H1 (cell line): ENCODE measurements at places on chromosomes 7 and 10.

GRCh38 chr7:40822861-40823260 is 688.1 kb downstream of the SUGCT start:
- DNase-seq = no peak

GRCh38 chr7:113000316-113001020 is 86.2 kb downstream of the GPR85 start:
- no peak for DNase-seq

- DNase-seq = no peak
These were observed 86.6 kb downstream of the CFAP58 start for GRCh38 chr10:104440221-104440620.

- DNase-seq = no peak
These were observed 12.5 kb downstream of the SHOC2 start for GRCh38 chr10:110931769-110932381.

DNA sequence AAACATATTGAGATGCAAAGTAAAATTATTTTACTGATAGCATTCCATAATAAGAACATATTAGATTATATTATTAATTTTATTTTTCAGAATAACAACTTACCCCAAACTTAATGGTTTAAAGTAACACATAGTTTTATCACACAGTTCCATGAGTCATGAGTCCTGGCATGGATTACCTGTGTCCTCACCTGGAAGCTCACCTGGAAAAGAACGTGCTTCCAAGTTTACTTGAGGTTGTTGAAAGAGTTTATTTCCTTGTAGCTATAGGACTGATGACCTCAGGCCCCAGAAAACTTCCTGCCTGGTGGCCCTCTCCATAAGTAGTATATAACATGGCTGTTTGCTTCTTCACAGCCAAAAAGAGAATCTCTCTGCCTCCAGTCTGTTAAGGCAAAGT is 254.6 kb downstream of the TFEC start:
- DNase-seq = no peak

DNA sequence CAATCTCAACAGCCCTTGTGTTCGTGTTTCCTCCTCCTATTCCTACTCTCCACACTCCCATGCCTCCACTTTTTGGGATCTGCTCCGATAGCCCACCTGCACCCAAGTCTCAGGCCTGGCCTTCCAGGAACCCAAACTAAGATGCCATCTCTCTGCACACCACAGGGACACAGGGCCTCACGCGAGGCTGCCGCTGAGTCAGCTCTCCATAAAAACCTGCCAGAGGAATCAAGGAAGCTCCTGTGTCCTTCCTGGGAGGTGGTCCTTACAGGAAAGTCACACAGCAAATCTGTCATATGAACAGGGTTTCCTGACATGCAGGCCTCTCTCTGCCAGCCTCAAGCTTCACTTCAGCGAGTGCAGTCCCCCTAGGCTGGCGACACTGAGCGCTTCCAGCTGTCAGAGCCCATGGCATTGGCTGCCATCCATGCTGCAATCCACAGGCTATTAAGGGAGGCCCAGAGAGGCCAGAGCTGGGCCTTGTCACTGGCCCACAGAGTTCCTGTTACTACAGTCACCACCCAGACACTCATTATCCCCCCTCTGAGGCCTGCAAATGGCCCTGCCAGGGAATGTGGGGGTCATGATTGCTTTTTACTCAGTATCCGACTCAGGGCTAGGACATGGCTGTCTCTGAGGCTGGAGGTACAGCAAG is 151.4 kb downstream of the OAT start:
- DNase-seq = no peak

DNA sequence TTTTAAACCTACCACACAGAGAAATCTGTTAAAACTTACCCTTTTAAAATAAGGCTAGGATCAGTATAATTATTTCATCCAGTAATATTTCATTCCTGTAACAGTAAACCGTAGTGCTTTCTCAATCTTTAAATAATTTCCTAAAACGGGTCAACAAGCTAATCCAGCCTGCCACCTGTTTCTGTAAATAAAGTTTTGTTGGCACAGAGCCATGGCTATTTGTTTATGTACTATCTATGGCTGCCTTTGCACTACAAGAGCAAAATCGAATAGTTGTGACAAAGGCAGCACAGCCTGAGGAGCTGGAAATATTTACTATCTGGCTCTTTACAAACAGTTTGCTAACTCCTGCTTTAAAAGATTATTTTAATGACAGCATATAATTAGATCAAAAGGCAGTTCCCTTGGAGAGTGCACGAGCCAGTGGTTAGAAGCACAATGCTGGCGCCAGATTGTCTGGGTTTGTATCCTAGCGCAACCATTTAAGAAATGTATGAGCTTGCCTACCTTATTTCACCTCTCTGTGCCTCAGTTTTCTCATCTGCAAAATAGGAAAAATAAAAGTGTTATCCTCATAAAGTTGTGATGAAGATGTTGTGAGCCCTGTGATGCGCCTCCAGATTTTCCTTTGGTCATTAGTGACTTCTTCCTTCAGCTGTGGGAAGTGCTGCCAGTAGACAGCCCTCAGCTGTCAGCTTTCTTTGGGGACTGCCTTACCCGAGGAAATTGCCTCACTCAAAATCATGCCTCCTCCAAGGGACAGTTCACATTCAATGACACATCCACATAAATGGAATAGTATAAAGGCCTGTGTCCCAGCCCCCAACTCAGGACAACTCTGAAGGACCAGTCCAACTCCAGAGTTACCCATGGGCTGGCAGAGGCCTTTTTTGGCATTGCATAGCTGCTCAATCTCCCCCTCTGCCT is 11.8 kb upstream of the MIOS start:
- no peak for DNase-seq

- DNase-seq = no peak
These were observed 167.7 kb downstream of the PKD1L1 start for GRCh38 chr7:47780555-47780954.

DNA sequence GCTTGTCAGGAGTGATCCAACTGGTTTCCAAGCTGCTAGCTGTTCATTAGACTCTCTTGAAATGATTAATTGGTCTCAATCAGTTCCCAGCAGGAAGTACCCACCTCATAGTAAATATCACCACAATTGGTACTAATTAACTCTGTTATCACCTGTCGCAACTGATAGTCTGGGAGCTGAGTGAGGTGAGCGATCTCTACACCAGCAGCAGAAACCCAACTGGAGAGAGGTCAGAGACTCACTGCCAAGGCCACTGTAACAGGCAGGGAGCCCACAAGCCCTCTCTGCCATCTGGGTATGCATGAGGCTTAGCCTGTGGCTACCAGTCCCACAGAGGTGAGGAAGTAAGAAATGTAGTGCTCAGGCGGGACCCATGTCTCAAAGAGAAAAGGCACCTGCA is 245.5 kb downstream of the DYNC1I1 start:
- no peak for DNase-seq

GRCh38 chr7:132782777-132783640 is 206.7 kb upstream of the PLXNA4 start:
- no peak for DNase-seq

DNA sequence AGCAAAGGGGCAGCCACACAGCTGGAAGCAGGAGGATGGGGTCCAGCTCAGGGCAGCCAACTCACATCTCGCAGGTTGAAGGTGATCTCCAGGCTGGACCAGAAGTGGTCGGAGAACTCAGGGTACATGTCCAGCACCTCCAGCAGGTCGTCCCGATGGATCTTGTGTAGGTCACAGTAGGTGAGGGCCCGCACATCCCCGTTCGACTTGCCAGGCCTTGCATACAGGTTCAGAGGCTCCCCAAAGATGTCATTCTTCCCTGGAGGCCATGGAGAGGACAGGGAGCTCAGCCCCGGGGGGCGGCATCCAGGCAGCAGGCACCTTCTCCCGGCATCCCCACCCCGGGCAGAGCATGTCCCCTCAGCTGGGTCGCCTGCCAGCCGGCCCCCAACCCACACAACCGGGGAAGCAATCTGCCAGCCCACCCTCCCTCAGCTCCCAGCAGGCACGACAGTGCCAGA is 29.3 kb downstream of the KCNH2 start:
- DNase-seq = no peak

DNA sequence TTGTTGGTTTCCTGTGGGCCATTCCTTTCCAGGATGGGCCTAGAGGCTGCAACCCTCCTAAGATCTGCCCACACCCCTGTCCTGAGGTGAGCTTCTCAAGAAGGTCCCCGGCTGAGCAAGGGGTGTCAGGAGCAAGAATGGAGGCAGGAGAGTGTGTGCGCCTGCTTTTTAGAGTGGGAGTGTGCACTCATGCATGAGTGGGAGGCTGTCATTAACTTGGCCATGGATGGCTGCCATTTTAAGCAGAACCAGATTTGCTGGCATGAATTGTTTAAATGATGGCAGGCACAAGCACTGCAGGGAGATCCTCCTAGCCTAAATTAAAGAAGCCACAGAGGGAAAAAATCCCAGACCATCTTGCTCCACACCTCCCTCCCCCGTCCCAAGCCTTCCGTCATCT is 2.9 kb upstream of the SGPL1 start:
- DNase-seq = no peak

GRCh38 chr7:41059796-41060195 is 643.1 kb downstream of the INHBA start:
- no peak for DNase-seq

GRCh38 chr7:91266067-91266688 is 1.9 kb downstream of the FZD1 start:
- peak; percentile 56 for DNase-seq

- DNase-seq = no peak
These were observed 126.4 kb upstream of the CCDC6 start for GRCh38 chr10:60032723-60033122.

GRCh38 chr10:91389636-91390512 is 20.3 kb upstream of the HECTD2 start:
- DNase-seq = no peak

DNA sequence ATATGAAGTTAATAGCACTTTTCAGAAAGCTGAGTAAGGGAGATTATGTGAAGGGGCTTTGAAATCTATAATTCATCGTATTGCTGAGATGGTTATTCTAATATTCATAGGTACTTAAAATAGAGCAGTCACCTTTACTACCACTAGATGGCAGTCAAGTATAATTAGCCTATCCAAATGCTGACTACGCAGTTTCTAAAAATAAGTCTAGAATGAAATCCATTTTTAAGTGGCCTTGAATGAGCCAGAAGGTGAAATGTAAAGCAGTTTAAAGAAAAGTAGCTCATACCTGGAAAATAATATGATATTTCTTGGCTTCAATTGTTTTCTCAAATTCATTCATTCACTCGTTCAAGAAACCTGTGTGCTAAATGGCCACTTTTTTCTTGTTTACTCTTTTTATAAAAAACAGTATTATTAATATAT is 1277.1 kb downstream of the GATA3 start:
- DNase-seq = no peak

DNA sequence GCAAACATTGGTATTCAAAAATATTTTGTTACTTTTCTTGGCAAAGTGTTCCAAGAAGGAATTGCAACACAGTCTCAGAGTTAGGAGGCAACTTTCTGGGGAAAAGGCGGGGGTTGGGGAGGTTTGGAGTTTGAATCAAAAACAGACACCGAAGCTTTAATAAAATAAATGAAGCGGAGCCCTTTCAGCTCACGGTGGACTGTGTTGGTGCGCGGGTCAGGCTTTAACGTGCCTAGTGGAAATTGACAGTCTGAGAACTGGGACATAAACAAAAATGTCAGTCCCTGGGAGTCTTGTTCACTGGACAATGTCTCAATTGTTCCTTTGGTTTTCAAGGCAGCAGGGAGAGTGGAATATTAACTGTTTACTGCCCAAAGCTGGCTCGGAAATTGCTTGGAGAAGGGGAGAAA is 109.3 kb downstream of the TCF7L2 start:
- DNase-seq = no peak

DNA sequence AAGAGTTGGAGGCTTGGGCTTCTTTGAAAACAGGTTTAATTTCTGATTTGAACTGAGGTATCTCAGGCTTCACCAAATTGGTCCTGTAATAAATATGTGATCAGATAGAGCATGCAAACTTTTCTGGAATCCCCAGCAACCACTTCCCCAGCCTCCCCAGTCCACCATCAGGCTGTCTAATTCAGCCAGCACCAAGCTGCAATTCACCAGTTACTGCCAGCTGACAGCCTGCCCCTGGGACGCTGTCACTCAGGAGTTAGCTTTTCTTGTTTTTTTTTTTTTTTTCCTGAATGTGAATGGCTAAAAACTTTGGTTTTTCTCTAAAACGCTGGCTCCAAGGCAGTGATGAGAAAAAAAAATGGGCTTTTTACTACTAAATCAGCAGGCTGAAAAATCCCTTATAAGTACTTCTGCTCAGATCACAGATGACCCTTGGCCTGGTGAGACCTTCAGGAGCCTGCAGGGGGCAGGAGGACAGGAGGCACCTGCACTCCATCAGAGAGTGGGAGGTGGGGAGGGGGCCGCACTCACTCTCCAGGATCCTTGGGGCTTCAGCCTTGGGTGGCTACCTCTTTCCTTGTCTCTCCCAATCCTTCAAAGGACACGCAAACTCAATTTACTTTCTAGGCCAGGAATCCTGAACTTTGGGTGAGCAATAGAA is 349.4 kb downstream of the GATA3 start:
- DNase-seq = peak; percentile 55

DNA sequence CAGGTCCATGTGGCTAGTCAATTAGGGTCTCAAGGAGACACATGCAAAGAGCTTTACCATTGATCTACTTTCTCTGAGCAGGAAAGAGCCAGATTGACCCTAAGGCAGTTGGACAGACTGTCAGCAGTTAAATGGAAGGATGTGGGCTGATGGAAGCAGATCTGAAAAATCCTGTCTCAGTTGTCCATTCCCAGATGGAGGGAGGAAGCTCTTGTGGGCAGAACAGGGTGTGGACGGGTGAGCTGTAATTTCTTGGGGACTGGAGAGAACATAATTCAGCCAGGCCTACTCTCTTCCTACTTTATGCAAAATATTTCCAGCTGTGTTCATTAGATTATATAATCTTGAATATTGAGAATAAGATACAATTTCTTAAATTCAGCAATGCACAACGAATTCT is 163.6 kb downstream of the GNAT3 start:
- no peak for DNase-seq

GRCh38 chr7:1240517-1241257 is 8.0 kb downstream of the UNCX start:
- DNase-seq = no peak

GRCh38 chr7:50607524-50608125 is 42.4 kb upstream of the DDC start:
- DNase-seq = no peak

- no peak for DNase-seq
These were observed at the start of gene FGL2 for GRCh38 chr7:77199013-77199966. Gene FGL2 (minus strand): TSS chr7:77199819. CDS start chr7:77199793, 26 bp downstream.

- DNase-seq = no peak
These were observed 16.6 kb downstream of the ESYT2 start for GRCh38 chr7:158812684-158813083.

DNA sequence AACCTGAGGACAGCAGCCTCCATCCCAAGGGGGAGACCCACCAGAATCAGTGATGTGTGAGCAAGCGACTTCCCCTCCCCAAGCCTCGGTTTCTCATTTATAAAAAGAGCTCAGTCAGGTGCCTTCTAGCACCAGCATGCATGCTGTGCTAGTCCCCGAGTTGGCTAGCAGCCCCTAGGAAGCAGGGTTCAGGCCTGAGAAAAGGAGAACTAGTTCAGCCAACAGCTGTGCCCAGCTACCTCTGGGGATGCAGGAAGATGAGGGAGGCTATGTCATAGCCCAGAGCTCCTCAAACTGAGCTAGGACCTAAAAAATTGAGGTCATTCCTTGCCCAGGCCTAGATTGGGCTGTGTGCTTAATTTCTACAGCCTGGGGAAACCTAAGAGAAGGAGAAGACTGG is 13.7 kb downstream of the DRGX start:
- no peak for DNase-seq
